ENCODE measurements at places on chromosomes 3 and 15. TPM values are rescaled to one million over a fixed set of nuclear protein-coding genes. Genes with fewer than 3 reads are reported as not detected.

Gene APOD
- total RNA-seq, result 320 TPM

Gene CNTN4
- 91.2 TPM for total RNA-seq

Gene SLC22A13
- 0.70 TPM for total RNA-seq

Gene PPARG
- 29.1 TPM for total RNA-seq

Gene KATNBL1
- 75.5 TPM for total RNA-seq

Gene BUB1B
- 31.5 TPM for total RNA-seq

Gene CHRFAM7A
- 8.9 TPM for total RNA-seq

Gene ACP3
- total RNA-seq, result not detected

Gene C3orf49
- total RNA-seq, result not detected
